Stimulated activated CD4-positive, alpha-beta T cell treated with anti-CD3 and anti-CD28 coated beads, TNF-alpha, amount 100 ng/mL, for 4 hours (primary cell): ENCODE measurements at places on chromosomes 4 and X.

- DNase-seq, result no peak
These were observed 481.2 kb upstream of the DIPK2B start for GRCh38 chrX:45681891-45682290.

GRCh38 chr4:21061902-21062301 is 361.6 kb downstream of the PACRGL start:
- DNase-seq, result no peak

DNA sequence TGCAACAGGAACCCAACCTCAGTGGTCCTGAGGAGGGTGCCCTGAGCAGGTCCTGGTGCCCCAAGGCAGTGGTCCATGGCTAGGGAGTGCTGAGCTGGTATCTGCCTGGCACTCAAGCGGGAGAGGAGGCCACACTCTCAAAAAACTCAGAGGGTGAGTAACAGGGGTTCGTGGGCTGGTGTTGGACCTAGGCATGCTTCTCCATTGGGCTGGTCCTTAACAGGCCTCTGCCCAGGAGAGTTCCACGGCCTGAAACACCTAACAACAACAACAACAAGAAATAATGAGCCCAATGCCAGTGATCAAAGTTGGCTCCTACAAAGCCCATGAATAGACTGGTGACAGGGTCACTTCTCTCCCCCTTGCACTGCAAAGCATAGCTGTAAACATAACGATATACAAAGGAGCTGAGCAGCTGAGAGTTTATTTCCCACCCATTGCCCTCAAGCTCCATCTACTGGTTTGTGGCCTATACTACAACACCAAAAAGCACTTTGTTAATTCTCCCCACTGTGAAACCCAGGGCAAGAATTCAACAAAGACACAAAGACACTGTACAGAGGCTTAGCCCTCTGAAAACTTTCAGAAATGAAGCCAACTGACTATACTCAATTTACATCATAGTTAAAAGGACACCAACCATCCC is 736.1 kb upstream of the ADGRL3 start:
- no peak for DNase-seq

DNA sequence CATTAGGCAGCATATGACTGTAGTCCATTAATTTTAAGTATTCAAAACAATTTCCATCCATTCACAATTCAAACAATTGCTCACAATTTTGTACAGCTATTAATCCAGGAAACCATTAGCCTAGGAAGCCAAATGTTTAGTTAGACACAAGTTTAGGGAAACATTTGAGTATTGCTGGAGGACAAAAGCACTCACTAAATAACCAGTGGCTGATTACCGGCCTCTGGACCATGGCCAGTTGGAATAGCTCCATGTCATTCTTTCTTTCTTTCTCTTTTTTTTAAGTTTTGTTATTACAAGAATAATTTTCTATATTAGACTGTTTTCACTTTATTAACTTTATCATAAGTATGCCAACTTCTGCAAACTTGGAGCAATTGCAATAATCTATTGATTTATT is 31.3 kb downstream of the TRIML2 start:
- no peak for DNase-seq

DNA sequence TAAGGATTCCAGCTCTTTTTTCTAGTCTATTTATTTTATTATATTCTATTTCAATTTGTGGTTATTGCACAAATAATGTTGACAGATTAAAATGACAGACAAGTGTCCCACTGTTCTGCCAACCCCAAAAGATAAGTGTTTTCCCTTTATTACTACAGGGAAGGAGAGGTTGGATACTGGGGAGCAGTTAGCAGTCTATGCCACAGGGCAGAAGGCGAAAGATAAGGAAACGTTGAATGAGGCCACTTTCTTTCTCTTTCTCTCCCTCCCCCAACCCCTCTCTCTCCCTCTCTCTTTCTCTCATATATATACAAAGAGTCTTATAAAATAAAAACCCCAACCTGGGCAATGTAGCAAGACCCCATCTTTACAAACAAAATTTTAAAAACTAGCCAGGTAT is 31.6 kb downstream of the SLC9A6 start:
- no peak for DNase-seq

DNA sequence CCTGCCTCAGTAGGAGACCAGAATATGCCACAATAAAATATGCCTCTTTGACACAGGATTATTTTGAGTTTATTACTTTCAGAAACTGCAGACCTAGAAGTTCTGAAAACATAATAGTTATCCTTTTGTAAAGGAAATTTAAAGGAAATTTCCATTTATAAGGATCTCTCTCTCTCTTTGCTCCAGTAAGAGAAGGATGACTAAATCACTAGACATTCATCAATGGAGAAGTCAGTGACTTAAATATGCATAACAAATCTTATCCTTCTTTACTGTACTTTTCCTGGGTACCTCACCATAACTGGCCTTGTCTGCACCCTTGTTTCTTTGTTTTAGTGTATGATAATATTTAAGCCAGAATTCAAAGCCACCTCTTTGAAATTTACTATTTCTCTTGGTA is 28.3 kb upstream of the OPHN1 start:
- no peak for DNase-seq

DNA sequence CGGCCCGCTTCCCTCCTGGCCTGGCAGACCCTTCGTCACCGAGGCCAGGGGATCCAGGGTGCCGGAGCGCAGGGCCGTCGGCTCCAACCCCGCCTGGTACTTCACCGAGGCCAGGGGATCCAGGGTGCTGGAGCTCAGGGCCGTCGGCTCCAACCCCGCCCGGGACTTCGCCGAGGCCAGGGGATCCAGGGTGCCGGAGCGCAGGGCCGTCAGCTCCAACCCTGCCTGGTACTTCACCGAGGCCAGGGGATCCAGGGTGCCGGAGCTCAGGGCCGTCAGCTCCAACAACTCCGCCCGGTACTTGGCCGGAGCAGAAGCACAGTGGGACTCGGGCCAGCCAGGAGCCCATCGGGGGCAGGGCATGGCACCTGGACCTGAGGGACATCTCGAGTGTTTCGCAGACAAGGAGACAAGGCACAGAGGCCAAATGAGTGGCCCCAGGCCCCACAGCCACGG is 85.1 kb downstream of the FAM53A start:
- no peak for DNase-seq

DNA sequence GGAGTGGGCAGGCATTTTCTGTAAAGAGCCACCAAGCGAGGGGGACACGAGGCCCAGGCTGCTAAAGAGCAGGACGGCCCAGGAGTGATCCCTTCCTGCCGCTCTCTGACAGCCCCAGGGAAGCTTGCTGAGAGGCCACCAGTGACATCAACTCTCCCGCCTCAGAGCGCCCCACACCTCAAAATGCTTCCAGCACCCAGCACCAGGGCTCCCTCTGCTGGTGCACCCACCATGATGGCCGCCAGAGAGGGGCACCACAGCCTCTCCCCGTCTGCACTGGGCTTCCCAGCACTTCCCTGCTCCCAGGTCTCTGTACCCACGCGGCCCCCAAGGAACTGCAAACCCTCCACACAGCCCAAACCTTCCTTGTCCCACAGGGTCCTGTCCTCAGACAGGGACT is 40.4 kb downstream of the GAK start:
- DNase-seq, result no peak

DNA sequence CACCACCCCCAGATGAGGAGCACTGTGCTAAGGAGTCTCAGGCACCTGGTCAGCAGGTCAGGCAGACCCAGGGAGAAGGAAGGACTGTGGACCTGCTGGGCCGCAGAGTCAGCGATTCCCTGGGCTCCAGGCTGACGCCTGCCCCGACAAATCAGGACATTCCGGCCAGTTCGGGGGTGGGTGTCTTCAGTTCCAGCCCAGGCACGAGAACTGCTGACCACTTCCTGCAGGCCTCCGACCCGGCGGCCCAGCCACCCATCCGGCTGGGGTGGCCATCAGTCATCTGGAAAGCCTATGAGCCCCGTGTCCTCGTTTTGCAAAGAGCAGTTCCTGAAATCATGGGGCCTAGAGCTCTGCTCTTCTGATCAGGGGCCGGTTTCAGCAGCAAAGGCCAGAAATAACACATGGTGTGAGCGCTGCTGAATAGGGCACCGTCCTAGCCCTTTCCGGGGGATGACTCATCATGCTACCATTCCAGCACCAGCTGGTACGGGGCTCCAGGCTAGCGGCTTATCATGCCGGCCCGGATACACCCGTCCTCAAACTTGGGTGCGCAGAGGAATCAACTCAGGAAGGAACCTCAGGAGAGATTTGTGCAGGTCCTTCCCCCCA is 7.8 kb upstream of the SH3TC1 start:
- no peak for DNase-seq

DNA sequence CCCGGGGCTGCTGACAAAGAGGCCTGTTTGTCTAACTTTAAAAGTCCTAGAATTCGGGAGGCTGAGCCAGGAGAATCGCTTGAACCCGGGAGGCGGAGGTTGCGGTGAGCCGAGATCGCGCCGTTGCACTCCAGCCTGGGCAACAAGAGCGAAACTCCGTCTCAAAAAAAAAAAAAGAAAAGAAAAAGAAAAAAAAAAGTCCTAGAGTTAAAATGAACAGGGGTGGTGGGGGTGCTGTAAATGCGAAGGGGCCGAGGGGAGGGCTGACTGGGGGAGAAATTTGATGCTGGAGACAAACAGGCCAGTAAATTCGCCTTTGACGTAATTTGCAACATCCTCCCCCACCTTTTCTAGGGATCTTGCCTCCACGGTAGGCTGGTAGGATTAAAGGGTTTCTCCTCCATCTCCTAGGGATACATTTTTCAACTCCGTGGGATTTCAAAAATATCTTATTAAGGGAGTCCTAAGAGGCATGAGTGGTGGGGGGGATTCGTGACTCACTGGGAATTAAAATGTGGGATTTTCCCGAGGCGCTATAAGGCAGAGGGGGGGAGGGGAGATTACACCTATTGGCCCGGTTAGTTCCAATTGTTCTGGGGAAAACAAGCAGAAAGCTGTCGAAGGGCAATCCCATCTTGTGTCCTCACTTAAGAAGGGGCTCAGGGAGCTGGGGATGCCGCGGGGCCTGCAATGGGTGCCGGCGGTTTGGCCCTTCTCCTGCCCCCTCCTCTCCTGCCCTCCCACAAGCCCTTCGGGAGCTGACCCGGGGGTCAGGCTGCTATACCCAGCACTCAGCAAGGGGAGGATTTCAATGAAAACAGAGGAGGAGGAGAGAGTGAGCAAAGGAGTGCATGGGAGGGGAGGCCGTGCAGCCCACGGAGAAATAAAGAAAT is 3.0 kb upstream of the BCOR start:
- DNase-seq, result no peak

DNA sequence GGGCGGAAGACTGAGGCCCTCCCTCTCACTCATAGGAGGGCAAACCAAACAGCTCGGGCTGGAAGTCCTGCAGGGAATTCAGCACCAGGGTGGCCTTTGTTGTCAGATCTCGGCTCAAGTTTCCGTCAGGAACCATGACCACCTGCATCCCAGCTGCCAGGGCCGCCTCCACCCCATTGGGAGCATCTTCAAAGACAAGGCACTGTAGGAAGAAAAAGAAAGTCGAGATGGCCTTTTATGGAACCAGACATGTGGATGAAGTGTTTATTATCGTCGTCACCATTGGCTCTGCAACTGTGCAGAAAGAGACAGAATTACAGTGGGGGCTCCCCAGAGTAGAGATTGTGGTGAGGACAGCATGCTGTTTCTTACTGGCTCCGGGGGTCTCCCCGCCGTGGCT is 97.2 kb upstream of the STS start:
- no peak for DNase-seq

GRCh38 chr4:174394915-174395314 is 111.2 kb downstream of the CEP44 start:
- DNase-seq, result no peak

GRCh38 chr4:6415031-6415705 is 57.2 kb downstream of the PPP2R2C start:
- DNase-seq, result no peak

DNA sequence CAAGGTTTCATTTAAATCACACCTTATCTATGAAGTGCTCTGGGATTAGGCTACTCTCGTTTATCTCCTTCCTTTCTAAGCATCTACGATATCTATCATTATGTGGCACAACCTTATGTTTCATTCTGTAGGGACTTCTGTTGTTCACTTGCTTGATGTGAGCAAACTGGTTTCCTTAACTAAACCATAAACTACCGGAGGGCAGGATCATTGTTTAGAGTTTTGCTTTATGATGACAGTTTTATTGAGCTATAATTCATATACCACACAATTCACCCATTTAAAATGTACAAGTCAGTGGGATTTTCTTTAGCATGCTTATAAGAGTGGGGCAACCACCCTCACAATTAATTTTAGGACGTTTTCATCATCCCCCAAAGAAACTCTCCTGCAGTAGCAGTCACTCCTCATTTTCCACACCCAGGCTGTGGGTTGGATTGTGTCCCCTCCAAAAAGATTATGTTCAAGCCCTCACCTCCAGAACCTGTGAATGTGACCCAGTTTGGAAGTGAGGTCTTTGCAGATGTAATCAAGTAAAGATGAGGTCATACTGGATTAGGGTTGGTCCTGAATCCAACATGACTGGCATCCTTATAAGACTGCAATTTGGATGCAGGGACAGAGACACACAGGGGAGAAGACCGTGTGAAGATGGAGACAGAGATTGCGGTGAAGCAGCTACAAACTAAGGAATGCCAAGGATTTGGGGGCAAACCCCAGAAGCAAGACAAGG is 42.1 kb upstream of the SH3RF1 start:
- no peak for DNase-seq

- DNase-seq, result no peak
These were observed 18.4 kb upstream of the FAM47E start for GRCh38 chr4:76233083-76233482.

DNA sequence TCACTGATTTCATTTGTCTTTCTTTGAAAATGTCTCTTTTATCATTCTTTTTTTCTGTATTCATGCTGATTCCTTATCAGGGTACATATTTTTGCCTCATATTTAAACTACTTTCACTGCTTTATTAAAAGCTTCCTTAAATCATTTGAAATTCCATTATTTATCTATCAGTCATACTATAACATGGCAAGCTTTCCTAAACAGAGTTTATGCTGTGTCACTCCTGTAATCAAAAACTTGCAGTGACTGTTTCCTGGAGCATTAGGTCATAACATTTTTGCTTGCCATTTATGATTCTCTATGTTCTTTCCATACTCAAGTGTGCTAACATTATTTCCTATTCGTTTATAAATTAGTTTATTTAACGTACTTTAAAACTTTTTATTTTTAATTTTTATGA is 203.7 kb downstream of the BMPR1B start:
- no peak for DNase-seq

DNA sequence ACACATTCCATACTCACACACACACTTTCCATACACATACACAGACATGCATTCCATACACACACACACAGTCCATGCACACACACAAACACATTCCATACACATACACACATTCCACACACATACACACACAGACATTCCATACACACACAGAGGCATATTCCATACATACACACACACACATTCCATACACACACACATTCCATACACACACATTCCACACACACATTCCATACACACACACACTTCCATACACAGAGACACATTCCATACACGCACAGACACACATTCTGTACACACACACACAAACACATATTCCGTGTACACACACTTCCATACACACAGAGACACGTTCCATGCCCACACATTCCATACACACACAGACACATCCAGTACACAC is 14.8 kb downstream of the LINC00632 start:
- DNase-seq, result no peak

GRCh38 chrX:115909017-115909416 is 261.5 kb upstream of the AGTR2 start:
- DNase-seq, result no peak
